ENCODE measurements at places on chromosomes 3 and 15. TPM values are rescaled to one million over a fixed set of nuclear protein-coding genes. Genes with fewer than 3 reads are reported as not detected.

Gene DISP2
- total RNA-seq = 0.65 TPM

Gene CALML4
- 4.3 TPM for total RNA-seq

Gene ADAMTS7
- 0.49 TPM for total RNA-seq

Gene PLSCR5
- not detected for total RNA-seq

Gene DOCK3
- total RNA-seq = 0.03 TPM

- DNase-seq = no peak
These were observed 33.3 kb downstream of the AMOTL2 start for GRCh38 chr3:134340982-134341365.

DNA sequence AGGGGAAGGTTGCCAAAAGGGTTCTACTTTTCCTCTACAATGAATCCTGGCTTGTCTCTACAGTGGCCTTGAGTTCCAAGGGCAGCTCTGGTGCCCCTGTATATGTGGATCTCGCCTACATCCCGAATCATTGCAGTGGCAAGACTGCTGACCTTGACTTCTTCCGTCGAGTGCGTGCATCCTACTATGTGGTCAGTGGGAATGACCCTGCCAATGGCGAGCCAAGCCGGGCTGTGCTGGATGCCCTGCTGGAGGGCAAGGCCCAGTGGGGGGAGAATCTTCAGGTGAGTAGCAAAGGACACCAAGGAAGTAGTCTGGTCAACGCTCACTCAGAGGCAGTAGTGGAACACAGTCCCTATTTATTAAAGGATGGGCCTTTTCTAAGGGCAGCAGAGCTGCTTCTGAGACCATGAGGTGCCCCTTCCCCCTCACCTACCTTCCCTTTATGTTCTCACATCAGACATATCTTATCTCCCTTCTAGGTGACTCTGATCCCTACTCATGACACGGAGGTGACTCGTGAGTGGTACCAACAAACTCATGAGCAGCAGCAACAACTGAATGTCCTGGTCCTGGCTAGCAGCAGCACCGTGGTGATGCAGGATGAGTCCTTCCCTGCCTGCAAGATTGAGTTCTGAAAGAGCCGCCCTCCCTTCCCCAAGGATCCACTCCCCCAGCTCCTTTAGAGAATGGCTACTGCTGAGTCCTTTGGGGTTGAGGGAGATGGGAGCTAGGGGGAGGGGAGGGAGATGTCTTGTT is 12.4 kb downstream of the MAP1A start:
- no peak for DNase-seq

DNA sequence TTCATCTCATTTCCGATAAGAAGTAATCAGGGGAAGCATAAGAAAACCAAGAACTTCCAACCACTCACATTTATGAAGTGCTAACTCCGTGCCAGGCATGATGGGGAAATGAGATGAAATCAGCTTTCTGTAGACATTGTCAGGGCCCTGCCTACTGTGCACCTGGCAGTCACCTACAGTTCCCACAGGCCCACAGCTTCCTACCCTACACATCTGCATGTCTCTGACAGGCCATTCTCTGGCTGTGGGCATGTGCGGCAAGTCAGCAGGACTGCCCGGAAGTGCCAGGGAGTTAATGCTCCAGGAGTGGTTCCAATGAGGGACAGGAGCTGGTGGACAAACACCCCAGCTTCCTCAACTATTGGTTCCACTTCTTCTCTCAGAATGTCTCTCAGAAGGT is 24.3 kb downstream of the EIF1B start:
- DNase-seq = no peak

GRCh38 chr3:74465715-74466410 is 148.6 kb downstream of the CNTN3 start:
- no peak for DNase-seq

DNA sequence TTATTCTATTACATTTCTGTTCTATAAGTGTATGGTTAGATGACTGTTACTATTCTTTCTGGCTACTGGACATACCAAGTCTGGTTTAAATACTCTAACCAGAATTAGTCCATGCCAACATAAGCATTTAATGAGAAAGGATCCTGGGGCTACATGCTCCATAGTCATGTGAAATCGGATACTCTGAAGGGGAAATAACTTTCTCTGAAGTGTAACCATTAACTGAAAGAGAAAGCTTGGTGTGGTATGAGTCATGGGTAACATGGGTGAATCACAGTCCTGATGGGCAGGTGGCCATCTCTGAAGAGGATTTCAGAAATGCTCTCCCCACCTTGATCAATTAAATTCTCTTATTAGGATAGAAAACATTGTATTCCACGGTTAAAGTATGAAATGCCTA is 69.4 kb downstream of the FHIT start:
- DNase-seq = peak; percentile 78

GRCh38 chr3:192850451-192850981 is 67.1 kb downstream of the MB21D2 start:
- DNase-seq = peak; percentile 98

DNA sequence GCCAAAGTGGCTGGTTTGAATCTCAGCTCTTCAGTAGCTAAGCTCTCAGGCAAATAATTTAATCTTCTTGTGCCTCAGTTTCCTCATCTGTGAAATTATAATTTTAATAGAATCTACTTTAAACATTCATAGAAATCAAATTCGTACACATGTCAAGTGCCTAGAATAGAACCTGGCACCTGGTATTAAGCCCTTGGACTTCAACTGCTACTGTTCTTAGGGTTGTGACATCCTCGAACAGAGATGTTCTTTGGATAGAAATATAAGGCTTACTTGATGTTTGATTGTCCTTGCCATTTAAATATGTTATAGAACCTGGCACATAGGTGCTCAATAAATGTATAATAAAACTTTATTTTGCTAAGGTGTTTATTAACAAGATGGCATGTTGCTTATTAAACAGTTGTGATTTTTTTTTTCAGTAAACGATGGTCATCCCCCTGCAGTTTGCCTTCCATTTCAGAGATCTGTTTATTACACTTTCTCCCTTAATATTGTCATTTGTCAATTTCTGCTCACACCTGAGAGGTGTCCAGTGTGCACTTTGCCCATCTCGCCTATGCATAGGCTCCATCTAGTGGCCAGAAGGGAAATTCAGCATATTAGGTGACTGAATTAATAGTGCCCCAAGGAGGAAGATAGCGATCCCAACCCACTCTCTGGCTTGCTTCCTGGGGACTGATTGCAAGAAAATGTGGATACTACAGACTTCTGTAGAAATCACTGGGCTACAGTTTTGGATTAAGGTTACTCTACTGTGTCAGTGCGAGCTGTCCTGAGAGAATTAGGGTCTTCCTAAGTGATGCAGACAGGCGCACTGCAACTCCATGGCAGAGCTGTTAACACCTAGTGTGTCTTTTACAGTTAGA is 10.7 kb downstream of the IGF1R start:
- DNase-seq = peak; percentile 52

- DNase-seq = no peak
These were observed 52.2 kb downstream of the MOBP start for GRCh38 chr3:39519554-39520288.

- DNase-seq = no peak
These were observed 15.6 kb downstream of the MTHFS start for GRCh38 chr15:79881254-79881653.

- no peak for DNase-seq
These were observed 878.6 kb upstream of the NR2F2 start for GRCh38 chr15:95451938-95452337.

GRCh38 chr3:178436773-178437172 is 99.5 kb upstream of the KCNMB2 start:
- no peak for DNase-seq
